Skeletal muscle cell (primary cell): ENCODE measurements at places on chromosomes 5 and 9.

GRCh38 chr9:6302417-6302816, 25.8 kb upstream of the TPD52L3 start:
- no peak for DNase-seq

GRCh38 chr5:473551-474192, 30.7 kb downstream of the EXOC3 start:
- DNase-seq = no peak

- no peak for DNase-seq
These were observed 153.1 kb downstream of the CCDC192 start for GRCh38 chr5:127856292-127856691.

GRCh38 chr9:11506980-11507379, 894.2 kb upstream of the PTPRD start:
- no peak for DNase-seq
